Effector CD4-positive, alpha-beta T cell (primary cell): ENCODE measurements at places on chromosomes 1 and 21.

- DNase-seq: no peak
Observed at GRCh38 chr1:112317140-112317539, 78.9 kb upstream of the CTTNBP2NL start.

- DNase-seq: peak; percentile 26
Observed at GRCh38 chr1:161020509-161021164, at the start of gene F11R. Gene F11R, minus strand, starts transcription at chr1:161021152. Its CDS starts 79 bp downstream, at chr1:161021073.

GRCh38 chr1:26225033-26225831 is 8.8 kb upstream of the CEP85 start:
- DNase-seq: peak; percentile 20

GRCh38 chr1:40853885-40854170 is 8.3 kb downstream of the CITED4 start:
- DNase-seq: no peak

- peak; percentile 84 for DNase-seq
Observed at GRCh38 chr1:33295450-33296081, 25.3 kb downstream of the A3GALT2 start.

DNA sequence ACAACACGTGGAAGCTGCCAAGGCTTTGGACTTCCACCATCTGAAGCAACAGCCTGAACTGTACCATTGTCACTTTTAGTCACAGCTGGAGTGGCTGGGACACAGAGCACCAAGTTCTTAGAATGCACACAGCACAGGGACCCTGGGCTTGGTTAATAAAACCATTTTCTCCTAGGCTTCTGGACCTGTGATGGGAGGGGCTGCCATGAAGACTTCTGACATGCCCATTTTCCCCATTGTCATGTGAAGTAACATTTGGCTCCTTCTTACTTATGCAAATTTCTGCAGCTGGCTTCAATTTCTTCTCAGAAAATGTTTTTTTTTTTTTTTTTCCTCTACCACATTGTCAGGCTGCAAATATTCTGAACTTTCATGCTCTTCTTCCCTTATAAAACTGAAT is 138.6 kb upstream of the BRINP3 start:
- no peak for DNase-seq

- no peak for DNase-seq
Observed at GRCh38 chr1:88566615-88567387, 117.3 kb upstream of the PKN2 start.

GRCh38 chr1:25343872-25344271 is 5.7 kb downstream of the TMEM50A start:
- no peak for DNase-seq

DNA sequence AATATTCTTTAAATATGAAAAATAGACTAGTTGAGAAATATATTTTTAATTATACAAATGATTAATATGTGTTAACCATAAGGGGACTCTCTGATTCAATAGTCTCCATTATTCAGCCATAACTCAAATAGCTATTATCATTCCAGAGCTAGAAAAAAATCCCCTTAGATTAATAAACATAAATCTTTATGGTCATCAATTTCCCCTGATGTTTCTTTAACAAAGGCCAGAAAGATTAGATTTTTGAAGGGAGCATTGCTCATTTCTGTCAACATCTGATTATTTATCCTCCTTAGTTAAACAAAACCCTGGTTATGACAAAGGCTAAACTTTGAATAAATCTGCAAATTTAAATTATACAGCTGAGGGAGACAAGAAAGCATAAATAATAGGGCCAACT is 215.7 kb downstream of the PLA2G4A start:
- DNase-seq: no peak

GRCh38 chr1:226466296-226466695 is 58.4 kb upstream of the PARP1 start:
- no peak for DNase-seq

DNA sequence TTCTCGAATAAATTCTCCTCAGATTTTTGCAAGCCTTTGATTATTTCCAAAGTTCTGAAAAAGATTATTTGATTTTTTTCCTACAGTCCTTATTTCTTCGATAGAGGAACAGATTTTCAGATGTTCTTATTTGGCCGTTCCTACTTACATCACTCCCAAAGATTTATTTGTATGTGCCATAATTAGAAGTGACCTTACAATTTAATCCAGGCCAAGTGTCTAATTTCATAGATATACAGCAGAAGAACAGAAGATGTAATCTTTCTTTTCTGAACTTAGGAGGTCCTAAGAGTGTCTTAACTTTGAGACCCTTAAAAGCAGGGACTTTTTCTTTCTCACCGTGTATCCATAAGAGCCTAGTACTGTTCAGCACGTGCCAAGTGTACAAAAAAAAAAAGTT is 46.3 kb downstream of the MAP10 start:
- DNase-seq: no peak

DNA sequence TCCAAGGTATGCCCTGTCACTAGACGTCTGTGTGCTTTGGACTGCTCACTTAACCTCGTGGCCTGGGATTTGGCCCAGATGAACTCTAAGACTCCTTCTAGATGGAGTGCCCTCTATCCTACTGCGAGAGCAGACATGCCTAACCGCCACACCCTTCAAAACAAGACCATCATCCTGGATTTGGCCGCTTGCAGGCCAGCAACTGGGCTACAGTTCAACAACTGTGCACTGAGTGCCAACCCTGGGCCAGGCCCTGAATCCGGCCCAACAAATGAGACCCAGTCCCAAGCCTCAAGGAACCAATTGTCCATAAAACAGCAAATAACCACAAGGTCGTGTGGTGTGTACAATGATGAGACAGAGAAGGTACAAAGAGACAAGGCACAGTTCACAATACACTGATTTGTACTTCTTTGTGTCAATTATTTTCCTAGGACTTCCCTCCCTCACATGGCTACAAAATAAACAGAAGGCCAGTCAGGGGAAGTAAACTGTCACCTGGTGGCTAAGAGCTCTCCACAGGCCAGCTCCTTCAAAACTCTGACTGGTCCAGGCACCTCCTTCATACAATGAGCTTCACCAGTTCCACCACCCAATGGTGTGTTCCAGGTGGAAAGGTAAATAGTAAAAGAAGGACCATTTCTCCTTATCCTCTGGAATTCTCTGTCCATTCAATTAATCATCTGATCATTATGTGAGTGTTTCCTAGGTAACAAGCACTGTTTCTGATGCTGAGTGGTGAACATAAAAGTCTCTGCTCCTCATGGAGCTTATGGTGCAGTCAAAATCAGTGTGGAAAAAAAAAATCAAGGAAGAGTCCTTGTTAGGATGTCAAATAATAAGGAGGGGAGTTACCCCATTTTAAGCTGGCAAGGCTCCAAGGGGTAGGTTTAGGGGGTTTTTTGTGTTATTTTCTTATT is 60.4 kb downstream of the CAPZB start:
- DNase-seq: no peak

GRCh38 chr21:34640858-34641257 is 25.9 kb upstream of the RCAN1 start:
- DNase-seq: no peak

- no peak for DNase-seq
Observed at GRCh38 chr1:40302475-40302874, 14.6 kb downstream of the COL9A2 start.

DNA sequence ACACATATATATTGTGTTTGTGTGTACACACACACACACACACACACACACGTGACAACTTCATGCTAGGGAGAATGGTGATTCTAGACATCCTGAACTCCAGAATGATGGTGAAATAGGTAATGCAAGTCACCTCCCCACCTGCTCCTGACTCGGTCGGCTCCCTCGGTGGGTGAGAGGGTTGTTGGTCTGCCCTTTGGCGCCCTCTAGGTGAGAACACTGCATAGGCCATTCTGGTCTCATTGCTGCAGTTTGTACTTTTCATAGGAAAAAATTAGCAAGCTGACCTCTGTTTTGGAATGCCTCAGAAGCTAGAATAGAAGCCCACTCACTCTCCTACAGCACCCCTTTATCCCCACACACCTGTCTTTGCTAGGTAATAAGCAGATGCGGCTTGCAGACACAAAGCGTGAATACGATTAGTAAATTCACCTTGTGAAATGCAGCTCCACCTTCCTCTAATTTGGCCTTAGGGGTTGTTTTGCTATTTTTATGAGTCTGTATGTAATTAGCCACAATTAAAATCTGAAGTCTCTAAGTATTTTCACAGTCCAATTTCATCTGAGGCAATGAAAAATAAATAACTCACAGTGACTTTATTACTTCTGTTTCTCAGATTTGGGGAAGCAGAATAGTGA is 130.0 kb upstream of the KCNJ15 start:
- DNase-seq: peak; percentile 9

DNA sequence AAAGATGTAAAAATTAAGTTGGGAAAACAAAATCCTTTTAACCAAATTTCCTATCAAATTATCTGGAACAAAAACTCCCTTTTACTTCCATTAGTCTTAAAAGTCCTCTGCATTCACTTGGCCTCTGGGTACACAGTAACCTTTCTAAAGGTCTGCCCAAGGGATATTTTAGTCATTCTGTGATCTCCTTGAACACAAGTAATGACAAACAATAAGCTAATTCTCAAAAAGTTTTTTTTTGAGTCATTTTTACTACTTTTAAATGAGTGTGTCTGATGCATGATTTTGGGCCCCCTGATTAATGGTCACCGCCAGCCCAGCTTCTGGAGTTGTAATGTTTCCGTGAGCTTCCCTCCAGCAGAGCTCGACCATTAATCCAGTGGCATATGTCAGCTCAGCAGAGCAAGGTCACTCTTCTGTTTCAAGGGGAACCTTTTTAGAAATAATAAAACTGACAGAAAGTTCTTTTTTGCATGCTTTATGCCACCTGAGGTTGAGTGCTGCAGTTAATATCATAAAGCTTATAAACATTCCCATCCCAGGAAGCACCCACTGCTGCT is 14.3 kb downstream of the SAMSN1 start:
- no peak for DNase-seq

DNA sequence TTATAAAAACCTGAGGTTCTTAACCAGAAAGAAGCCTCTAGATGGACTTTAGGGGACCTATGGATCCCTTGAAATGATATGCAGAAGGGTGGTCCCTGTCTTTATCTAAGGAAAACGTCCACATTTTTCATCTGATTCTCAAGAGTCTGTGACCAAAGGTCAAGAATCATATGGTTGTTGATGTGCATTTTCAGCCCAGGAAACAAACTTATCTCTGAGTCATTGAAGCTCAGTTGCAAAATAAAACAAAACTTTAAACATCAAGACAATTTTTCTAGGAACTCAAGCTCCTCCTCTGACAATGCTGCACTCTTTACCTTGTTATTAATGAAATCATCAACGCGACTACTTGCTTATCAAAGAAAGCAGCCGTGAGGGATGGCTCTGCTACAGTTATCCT is 83.3 kb downstream of the TIAM1 start:
- DNase-seq: no peak

DNA sequence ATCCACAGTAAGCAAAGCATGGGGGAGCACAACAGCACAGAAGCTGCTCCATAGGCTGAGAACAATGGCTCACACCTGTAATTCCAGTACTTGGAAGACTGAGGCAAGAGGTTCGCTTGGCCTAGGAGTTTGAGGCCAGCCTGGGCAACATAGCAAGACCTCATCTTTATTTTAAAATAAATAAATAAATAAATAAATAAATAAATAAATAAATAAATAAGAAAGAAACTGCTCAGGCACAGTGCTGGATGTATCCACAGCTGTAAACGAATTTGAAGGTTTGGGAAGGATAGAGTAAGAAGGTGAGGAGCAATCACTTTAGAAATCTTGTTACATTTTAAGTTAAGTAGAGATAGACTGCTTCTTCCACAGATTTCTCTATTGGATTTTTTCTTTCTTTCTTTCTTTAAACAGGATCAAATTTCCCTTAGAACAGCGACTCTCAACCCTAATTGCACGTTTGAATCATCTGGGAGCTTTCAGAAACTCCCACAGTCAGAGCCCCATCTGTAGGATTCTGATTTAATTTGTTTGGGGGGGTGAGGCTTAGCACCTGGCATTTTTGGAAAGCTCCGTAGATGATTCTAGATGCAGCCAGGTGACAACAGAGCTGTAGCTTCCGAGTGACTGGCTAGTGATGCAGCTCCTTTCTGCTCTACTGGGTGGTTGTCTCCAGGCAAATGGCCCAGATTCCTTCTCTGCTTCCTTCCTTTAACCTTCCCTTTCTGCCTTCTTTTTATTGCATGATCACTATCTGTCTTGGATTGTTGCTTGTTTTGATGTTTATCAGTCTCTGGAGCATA is 53.5 kb downstream of the S1PR1 start:
- no peak for DNase-seq

DNA sequence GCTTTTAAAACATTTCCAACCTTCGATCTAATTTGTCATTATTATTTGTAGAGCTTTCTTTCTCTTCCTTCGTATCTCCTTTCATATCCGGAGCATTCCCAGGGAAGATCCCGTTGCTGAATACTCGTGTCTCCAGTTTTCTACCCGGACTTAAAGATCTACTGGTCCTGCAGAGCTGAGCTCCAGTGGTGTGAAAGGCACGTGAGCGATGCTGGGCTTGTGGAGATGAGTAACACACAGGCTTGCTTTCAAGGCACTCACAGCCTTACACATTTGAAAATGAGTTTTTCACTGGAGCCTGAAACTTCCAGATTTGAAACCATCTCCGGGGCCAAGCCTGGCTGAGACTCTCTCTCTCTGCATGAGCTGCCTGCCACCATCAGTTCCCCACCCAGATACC is 428.3 kb downstream of the KIF26B start:
- DNase-seq: no peak

- no peak for DNase-seq
Observed at GRCh38 chr1:15627343-15627988, 10.2 kb downstream of the DDI2 start.

GRCh38 chr1:63969441-63969901 is 195.7 kb downstream of the ROR1 start:
- DNase-seq: no peak

DNA sequence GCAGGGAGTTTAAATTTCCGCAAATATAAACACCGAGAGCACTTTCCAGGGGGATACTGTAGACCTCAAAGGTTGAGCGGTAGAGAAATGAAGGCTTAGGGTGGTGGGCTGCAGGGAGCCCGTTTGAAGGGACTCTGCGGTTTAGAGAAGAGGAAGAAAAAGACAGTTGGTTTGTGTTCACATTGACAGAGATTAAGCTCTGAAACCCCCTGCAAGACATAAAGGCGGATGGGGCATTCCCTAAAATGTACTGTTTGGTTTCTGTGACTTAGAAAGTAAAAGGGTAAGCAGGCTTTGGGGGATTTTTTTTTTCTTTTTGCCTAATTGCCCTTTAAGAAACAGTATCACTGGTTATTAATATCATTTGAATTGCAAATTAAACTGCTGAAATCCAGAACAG is 1.3 kb downstream of the KAZN start:
- DNase-seq: no peak

DNA sequence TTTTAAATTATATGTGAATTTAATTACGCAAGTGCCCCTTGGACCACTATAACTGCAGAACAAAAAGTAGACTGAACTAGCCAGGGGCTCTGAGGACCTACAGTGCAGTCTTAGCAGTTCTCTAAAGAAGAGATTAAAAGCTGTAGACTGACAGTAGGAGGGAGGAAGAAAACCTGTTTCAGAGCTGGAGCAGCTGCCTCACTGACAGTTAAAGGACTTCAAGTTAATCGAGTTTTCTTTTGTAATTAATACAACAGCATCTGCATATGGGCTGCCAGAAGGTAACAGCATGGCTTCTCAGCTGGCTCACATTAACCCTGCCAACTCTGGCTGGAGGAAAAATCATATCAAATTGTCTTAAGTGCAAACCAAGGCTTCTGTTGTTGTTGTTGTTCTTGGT is 19.9 kb downstream of the DSTYK start:
- DNase-seq: no peak

- no peak for DNase-seq
Observed at GRCh38 chr1:193462629-193463320, 276.4 kb upstream of the B3GALT2 start.

- DNase-seq: no peak
Observed at GRCh38 chr1:229756666-229757065, 130.6 kb downstream of the URB2 start.

- DNase-seq: peak; percentile 27
Observed at GRCh38 chr1:169809370-169810095, 14.8 kb upstream of the METTL18 start.
